Activated T-helper 17 cell treated with anti-CD3 and anti-CD28 coated beads, Interleukin-2, amount 50 U/mL, for 72 hours (primary cell): ENCODE measurements at places on chromosomes 6 and 20.

DNA sequence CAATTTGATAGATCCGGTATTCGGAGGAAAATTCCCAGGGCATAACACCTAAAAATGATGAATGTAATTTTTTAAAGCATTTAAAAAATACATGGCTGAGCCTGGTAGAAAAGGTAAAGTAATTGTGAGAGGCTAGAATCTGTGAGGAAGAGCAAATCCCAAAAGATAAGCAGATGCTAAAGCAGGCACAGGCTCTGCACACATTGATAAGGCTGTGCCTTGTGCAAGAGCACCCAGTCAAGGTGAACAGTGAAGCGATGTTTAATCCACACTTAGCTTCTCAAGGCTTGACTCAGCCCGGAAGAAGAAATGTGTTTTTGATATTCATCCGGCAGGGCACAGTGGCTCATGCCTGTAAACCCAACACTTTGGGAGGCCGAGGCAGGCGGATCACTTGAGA is 5.1 kb upstream of the EPB41L2 start:
- ATAC-seq: no peak

GRCh38 chr6:70763754-70764510 is 96.2 kb downstream of the SMAP1 start:
- ATAC-seq: no peak

GRCh38 chr6:150256618-150257272 is 112.1 kb upstream of the IYD start:
- peak; percentile 78 for ATAC-seq

DNA sequence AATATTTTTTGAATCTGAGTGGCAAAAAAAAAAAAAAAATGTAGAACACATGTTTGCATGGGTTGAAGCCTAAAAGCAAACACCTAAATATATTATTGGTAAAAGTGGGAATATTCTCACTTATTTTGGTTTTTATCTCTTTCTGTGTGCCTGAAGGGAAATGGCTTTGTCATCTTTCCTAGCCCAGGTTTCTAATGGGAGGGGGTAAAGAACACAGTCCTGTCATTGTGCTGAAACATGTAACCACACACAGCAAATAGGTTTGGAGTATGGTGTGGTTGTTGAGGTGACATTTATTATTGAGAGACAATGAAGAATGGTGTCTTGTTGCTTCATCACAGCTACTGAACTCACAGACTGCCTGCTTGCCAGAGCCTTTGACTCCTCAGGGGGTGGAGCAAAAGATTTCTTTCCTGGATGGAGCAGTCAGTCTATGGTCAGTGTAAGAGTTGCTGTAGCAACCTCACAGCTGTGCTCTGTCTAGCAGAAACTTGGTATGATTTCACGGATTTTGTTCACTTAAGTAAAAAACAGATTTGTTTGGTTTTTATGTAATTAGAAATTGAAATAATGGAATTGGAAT is 70.2 kb downstream of the CEP57L1 start:
- ATAC-seq: no peak

- no peak for ATAC-seq
These were observed 6.9 kb downstream of the RTEL1 start for GRCh38 chr20:63664861-63665594.

- ATAC-seq: no peak
These were observed 37.3 kb upstream of the TGM2 start for GRCh38 chr20:38202153-38202981.

GRCh38 chr6:142047934-142048592 is 84.7 kb upstream of the GJE1 start:
- ATAC-seq: no peak

- ATAC-seq: no peak
These were observed 478.5 kb downstream of the QKI start for GRCh38 chr6:163892824-163893561.

DNA sequence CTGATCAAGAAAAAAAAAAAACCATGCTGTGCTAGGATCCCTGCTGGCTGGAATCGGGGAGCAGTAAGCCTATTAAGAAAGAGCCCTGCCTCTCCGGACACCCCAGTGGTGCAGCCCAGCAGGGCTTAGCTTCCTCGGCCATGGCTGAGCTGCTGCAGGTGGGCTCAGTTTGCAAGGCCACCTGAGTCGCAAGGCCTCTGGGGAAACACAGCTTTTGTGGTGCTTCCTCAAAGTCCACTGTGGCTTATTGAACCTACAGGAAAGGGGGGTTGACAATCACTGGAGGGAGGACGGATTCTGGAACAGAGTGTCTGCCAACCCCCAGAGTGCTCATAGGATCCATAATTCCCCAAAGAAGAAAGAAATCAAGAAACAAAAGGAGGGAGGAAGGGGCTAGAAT is 240.8 kb downstream of the SMOC2 start:
- ATAC-seq: no peak

DNA sequence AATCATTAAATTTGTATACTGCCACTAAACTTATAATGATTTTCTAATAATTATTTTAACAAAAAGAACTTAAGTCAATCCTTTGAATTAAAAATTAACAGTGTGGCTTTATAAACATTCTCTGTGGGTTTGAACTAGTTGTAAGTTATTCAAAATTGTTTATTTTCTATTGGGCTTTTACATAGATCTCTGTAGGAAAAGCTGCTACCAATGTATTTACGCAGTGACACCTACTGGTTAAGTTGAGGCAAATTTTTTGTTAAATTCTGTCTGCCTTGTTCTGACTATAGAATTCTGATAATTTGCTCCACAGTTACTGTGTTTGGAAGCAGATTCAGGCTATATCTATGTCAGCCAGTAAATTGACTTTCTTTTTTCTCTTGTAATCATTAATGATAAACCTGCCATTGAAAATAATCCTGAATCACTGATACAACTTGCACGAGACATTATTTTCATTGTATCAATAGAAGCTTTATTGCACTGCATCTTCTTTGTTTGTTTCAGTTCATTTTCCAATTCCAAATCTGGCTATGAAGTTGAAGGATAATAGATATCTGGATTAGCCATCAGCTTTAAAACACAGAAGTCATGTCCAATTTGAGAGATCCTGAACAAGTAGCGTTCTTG is 66.0 kb upstream of the UTRN start:
- no peak for ATAC-seq

DNA sequence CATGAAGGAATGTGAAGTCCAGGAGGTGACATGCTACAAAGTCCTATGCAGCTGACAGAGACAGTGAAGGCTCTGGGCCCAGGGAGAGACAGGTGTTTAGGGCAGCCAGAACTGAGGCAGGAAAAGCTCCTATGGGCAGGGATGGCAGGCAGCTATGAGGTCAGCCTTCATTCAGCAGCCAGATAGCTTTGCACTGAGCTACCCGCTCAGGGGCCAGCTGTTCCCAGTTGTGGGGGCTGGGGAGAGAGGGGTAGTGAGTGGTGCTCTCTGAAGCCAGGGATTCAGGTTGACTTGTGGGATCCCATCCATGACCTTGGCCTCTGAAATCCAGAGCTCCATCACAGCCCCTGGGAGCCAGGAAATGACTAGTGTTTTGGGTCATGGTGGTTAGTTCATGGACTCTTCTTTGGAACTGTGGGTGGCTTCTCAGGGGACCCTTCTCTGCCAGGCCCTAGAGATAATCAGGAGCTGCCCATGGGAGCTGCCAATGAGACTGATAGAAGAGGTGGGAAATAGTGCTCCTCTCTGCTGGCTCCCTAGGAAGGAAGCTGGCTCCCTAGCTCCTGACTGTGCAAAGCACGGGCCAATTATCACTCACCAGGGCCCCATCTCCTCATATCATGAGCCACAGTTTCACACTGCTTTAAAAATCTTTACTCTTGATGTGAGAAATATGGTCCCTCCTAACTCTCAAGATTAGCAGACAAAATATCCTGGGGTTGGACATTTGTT is 127.7 kb downstream of the VEGFA start:
- no peak for ATAC-seq

DNA sequence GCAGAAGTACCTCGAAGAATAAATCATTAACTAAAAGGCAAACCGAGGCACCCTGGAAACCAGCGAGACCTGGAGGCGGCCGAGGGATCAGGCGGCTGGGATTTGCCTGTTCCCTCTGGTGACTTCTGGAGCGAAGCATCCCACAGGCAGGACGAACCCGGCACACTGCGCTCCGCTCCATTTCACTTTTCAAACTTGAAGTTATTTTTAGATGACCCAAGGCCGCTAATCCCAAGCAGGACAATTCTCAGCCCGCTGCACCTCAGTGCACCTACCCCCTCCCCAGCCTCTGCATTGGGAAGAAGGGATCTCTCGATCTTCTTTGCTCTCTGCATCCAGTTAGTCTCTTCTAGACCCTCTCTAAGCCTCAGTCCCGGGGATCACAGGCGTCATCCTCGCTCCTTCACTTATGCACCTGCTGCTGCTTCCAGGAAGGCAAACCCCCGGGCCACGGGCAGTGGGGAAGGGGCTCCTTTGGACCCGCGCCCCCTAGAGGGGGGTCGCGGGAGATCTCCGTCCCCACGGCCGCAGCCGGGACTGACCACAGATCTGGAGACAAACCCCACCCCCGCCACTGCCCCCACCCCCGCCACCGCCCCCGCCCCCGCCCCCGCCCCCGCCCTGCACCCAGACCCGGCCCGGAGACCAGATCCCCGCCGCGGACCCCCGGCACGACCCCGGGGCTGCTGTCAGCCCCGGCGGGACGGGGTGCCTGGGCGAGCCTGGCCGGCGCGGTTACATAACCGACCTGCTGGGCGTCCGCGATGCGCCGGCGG is 636 bp downstream of the RCAN2 start:
- ATAC-seq: no peak

- no peak for ATAC-seq
These were observed 50.6 kb upstream of the EXOC2 start for GRCh38 chr6:743320-744096.

DNA sequence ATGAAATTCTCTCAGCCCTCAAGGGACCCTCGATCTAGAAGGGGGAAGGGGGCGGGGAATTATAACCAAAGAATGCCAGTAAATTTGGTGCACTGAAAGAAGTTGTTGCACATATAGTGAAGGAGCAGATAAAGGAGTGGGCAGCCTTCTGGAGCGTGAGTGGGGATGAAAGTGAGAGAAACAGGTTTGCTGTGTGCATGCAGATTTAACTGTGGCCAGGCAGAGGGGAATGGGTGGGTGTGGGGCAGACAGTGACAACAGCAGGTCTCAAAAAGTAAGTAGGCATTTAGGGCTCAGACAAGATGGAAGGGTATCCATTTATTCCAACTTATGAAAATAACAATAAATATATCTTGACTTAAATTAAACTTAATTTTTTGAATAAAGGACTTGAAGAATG is 149.1 kb downstream of the KCNQ5 start:
- no peak for ATAC-seq

DNA sequence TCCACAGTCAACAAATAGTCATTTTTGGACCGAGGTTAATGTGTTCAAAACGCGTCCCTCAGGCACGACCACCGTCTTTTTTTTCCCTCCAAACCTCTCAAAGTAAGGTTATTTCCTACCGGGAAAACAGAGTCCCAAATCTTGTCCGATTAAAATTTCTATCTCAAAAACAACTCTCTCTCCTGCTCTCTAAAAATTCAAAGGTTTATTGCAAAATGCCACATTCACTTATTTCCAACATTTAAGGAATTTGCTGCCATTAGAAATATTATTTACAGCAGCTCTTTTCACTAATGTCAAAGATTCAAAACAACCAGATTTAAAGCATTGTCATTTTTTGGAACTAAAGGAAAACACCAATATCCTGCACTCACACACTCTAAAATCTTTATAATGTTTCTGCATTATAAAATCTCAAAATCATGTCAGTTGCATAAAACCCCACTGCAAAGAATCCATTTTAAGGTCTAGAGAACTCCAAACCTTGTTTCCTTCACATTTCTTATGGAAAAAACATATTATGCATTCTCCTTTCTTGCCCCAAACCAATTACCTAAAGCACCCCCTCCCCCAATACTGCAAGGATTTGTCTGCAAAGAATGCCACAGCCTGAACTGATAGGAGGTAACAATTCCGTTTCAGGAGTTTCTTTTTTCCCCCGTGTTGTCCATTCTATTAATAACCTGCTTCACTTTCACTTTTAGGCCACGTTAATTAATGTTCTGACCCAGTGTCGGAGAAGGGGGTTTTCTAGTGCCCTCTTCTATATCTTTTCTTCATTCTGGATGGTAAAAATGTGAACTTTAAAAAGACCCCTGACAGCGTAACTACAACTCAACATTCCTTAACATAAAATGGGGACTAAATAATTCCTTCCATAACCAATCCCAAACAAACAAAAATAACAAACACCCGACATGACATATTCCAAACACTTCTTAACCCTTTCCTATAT is 1.4 kb downstream of the NRN1 start:
- no peak for ATAC-seq

GRCh38 chr6:150142670-150143515 is at the start of gene PPP1R14C:
Gene PPP1R14C, plus strand, starts transcription at chr6:150143044. Its CDS starts 149 bp downstream, at chr6:150143193.
- peak; percentile 43 for ATAC-seq

DNA sequence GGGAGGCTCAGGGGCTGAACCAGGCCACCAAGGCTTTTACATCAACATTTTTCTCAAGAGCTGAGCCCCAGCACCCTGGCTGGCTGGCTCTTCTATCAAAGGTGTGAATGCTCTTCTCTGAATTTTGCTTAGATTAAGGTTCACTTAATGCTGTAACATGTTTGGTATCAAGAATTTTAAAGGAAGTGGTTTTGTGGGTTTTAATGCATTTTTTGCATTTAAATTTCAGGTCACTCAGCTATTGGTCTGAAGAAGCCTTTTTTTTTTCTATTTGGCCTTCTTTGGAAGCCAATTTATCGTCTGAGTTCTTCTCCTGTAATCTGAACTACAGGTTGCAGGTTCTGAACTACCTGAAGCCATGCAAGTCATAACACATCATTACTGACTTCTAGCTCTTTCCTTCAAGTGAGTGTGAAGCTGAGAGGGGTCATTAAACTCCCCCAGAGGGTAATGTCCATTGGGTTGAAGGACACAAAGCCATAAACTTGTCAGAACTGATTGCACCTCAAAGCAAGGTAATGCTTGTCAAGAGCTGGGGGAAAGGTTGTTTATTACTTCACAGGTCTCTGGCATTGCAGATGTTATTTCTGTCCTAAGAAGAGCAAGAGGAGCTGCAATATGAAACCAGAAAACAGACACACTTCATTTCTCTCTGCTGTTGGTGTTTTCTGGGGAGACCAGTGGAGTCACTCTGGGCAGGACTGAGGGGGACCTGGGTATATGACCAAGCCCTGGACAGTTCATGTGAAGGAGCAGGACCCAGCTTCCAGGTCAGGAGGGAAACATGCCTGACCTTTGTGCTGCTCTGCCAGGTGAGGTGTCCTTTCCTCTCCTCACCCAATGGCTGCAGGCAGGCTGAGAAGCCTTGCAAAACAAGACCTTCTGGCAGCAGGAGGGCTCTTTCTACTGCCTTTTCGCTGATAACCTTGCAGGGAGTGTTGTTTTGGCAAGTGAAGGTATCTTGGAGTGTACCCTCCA is 26.1 kb upstream of the NEDD9 start:
- peak; percentile 42 for ATAC-seq

- ATAC-seq: no peak
These were observed 102.1 kb upstream of the STMND1 start for GRCh38 chr6:16999491-17000436.

DNA sequence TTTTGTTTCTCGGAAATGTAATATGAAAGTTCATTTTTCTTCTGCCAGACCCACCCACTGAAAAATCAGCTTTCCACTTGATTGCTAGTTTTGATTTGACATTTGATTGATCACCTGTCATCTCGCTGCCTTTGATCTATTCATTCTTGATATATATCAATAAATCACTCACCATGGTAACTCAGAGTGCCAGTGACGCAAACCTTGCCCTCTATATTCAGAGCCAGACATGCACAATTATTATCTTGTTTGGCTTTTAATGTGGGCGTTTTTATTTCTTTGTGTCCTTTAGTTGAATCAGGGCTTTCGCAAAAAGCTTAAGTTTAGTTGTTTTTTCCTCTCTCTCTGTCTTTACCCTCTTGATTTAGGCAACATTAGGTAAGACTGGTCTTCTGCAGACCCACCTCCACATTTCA is 2.0 kb downstream of the TSHZ2 start:
- peak; percentile 54 for ATAC-seq
